WTC11 (cell line): ENCODE measurements at places on chromosomes 4 and X. TPM values are rescaled to one million over a fixed set of nuclear protein-coding genes. Genes with fewer than 3 reads are reported as not detected.

FOXP3 gene
- total RNA-seq, result 0.39 to 0.42 TPM (median 0.39 TPM) in 3 replicates

TCEAL3 gene
- 9.3 to 14.1 TPM (median 11.7 TPM) in 3 replicates for total RNA-seq

CENPI gene
- 18.1 to 20.1 TPM (median 19.5 TPM) in 3 replicates for total RNA-seq

KIAA1210 gene
- 0.02 TPM in 2 of 3 replicates, not detected in the other for total RNA-seq

HTN3 gene
- not detected in 3 replicates for total RNA-seq

GPR34 gene
- 0.09 TPM in 1 of 3 replicates, not detected in the others for total RNA-seq
